ENCODE measurements at places on chromosomes 2 and 18.

DNA sequence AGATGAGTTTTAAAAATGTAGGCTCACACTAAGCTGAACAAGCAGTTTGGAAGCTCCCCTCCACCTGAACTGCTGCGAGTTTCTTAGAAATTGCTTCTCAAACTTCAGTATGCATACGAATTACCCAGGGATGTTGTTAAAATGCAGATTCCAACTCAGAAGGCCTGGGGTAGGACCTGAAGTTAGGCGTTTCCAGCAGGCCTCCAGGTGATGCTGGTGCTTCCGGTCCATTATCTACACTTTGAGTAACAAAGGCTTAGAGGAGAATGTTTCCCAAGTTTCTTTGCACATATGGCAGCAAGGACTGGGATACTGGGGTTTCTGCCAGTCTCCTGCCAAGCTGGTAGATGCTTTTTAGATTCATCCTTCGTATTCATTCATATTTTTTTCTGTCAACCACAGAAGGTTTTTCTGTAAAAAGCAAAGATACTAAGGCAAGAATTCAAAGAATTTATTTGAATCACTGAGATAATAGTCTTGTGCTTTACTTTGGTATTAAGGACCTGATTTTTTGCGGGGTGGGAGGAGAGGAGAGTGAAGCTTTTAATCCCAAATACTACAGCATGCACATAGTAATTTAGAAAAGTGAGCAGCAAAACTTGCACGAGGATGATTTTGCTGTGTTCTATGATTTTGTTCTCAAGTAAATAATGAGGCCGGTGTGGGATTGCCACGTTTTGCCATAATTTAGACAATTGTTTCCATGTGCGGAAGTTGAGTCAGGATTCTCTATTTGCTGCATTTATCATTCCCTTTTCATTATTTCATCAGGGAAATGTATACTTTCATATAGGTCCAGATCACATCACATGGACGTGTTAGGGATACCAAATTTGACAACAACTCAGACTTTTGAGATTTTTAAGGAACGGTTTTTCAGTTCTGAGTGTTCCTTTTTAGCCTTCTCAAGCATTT is 137.6 kb upstream of the SPATS2L start:
- peak; percentile 22 for DNase-seq

GRCh38 chr2:165587335-165587938 is 117.9 kb downstream of the CSRNP3 start:
- DNase-seq = no peak

DNA sequence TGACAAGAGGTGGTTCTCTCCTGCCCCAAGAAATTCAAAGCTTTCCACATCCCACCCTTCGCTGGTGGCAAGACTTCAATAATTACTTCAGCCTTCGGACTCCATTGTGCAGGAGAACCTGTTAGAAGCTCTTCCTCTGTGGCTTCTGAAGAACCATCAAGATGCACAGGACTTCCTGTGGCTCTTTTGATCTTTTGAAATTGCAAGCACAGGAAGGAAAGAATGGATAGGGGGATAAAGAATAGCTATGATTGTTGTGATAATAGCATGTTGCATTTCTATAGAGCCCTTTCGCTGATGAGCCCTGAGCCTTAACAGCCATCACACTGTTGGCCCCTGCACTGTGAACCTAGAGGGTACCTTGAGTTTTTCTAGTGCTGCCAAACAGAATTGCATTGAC is 7.4 kb downstream of the EPAS1 start:
- DNase-seq = no peak

DNA sequence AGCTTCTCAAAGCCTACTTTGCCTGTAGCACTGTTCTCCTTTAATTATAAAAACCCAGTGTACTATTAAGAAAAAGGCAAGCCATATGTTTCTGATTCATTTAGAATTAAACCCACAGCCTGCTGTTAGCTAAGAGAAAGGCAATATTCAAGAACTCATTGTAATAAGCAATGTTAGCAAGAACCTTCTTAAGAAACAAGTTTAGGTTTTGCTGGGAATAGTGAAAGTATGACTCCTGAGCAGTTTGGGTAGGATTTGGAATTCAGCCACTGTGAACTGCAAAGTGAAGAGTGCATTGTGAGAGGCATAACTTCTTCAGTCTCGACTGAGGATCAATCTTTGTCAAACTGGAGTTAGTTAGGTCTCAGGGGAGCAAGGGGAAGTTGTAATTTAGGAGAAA is 206.5 kb upstream of the NT5C1B start:
- DNase-seq = no peak

DNA sequence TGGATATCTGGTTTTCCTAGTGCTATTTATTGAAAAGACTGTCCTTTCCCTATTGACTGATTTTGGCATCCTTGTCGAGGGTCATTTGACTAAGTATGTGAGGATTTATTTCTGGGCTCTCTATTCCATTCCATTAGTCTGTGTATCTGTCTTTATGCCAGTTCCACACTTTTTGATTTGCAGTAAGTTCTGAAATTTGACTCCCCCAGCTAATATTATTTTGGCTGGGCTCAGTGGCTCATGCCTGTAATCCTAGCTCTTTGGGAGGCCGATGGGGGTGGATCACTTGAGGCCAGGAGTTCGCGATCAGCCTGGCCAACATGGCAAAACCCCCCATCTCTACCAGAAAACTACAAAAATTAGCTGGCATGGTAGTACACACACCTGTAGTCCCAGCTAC is 46.8 kb upstream of the GAREM2 start:
- no peak for DNase-seq

DNA sequence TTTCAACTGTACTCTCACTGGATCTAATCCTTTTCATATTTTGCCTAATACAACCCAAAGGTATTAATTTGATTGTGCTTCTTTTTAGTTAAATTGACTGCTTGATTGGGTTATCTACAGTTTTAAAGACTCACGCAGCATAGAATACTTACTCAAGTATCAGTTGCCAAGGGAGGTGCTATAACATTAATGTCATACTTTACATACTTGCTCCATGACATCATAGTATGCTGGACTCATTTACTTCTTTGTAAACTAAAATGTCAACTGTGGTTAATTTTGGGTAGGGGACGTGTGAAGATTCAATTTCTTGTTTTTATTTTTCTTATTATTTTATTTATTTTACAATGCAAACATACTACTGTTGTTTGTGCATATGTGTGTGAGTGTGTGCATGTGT is 716.2 kb upstream of the VRK2 start:
- DNase-seq = no peak

DNA sequence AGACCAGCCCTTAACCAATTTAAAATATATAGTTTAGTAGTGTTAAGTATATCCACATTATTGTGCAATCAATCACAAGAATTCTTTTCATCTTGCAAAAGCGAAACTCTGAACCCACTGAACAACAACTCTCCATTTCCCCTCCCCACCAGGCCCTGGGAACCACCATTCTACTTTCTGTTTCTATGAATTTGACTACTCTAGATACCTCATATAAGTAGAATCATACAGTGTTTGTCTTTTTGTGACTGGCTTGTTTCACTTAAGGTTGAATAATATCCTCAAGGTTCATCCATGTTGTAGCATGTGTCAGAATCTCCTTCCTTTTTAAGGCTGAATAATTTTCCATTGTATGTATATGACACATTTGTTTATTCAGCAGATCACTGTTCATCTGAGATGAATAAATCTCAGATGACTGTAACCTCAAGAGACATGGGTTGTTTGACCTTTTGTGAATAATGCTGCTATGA is 8.1 kb upstream of the SOS1 start:
- DNase-seq = no peak

- no peak for DNase-seq
Observed at GRCh38 chr2:175074478-175074877, 69.3 kb upstream of the CHN1 start.

DNA sequence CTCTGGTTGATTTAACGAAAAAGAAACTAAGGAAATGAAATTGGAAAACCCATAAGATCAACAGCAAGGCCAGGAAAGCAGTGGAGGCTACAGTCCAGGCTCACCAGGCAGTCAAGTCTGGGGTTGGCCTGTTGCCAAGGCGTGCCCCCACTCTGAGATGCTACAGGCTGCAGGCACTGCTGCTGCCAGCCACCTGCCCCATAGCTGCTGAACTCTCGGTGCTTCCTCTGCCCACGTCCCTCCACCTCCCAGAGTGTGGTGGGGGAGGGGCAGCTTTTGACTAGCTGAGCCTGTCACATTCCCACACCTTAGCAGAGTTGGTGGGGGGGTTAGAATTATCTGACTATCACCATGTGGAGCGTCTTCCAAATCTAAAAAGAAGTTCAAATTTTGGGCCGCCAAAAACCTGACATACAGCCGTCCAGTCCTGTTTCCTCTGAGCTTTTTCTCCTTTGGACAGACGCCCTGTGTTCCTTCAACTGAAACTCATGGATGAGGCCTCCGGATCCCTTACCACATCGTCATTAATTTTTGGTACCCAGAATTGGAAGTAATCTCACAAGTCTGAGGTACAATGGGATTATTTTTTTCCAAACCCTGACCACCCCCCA is 3.9 kb upstream of the SH3RF3 start:
- peak; percentile 23 for DNase-seq

GRCh38 chr2:45053966-45054365 is 44.7 kb upstream of the SIX2 start:
- no peak for DNase-seq

DNA sequence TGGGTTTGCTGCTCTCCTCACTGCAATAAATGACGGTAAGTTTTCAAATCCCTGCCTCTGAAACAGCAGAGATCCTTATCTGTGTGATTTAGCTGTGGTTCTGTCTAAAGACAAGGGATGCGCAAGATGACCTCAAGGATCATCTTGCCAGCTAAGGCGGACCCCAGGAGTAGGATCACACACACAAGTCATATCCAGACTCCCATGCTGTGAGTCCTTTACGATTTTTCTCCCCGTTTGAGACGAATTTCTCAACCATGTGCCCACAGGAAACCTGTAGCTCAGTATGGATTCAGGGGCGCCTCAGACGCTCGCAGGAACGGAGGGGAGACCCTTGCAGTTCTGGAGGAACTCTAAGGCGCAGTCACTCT is 11.1 kb upstream of the DCTN1 start:
- no peak for DNase-seq

DNA sequence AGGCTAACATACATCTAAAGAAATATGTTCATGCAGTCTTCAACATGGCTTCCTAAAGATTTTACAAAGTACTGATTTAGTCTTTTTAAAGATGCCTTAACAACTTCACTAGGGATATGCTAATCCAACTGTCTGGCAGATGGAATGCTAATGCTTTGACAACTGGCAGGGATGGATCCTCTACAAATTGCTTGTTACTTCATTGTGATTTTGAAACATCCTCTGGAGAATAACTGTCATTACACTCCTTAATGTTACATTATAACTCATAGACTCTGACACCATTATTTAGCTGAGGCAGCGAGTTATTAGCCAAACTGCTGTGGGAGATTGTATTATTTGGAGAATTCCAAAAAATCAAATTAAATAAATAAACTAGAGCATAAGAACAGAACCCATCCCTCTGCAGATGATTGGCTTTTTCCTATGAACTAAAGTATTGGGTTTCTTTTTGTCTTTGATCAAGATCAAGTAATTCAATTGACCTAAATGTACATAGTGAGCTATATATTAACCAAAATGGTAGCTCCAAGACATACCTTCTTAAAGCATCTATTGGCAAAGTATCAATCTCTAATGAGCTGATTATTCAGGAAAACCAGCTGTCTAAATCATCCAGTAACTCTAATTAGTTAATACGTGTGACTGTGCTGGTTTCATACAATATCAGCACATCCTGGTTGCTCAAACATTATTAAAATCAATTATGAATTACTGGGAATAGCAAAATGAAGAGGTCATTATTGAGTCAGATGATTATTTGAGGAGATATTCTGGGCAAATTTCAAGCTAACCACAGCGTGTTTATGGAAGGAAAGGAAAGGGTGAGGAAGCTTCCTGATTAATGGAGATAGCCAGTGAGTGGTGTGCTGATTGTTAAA is 321.3 kb upstream of the TFPI start:
- no peak for DNase-seq

GRCh38 chr2:17688600-17688999 is 65.0 kb downstream of the SMC6 start:
- no peak for DNase-seq

DNA sequence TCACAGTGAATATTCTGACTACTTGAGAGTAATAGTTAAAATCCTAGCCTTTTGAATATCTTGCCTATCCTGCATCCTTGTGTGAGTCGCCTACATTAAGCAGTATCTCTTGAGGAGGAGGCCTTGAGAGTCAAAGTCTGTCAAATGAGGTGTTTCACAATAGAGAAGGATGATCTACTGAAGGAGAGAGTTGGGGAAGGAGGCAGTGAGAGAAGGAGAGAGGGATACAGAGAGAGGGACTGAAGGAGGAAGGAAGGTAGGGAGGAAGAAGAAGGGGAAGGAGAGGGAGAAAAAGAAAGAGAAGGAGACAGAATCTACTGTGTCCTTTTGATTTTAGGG is 123.6 kb upstream of the CYP26B1 start:
- DNase-seq = no peak

DNA sequence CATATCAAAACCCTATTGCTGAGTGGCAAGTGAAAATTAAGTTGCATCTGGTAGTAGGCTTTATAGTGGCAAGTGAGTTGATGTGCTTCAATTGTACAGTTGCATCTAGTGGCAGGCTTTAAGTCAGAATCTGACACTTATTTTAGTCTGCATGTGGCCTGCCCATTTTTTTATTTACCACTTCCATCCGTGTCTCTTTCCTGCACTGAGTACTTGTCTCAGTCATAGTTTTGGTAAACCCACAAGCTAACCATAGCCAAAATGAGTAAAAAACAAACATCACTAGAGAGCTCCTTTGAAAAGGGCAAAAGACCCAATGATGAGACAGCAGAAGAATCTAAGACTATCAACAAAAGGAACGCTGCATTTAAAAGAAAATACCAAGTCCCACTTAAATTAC is 96.0 kb upstream of the CRACDL start:
- DNase-seq = no peak

- DNase-seq = no peak
Observed at GRCh38 chr18:64203295-64203694, 54.4 kb upstream of the LINC00305 start.

DNA sequence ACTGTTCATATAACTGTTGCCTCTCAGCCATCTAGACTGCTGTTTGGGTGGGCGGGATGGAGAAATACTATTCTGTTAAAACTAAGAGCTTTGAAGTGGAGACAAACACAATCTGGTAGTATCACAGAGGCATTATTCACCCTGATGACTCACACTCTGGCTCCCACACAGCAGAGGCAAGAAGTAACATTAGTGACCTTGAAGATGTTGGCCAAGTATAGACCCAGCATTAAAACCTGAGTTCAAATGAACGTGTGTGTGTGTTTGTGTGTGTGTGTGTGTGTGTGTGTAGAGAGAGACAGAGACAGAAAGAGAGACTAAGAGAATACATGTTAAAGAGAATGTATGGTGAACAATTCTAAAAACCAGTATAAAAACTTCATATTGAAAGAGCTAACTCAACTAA is 22.5 kb upstream of the ACVR1 start:
- no peak for DNase-seq
